Hair follicle dermal papilla cell (primary cell): ENCODE measurements at places on chromosomes 3 and 15. TPM values are rescaled to one million over a fixed set of nuclear protein-coding genes. Genes with fewer than 3 reads are reported as not detected.

Gene CDHR4
- total RNA-seq: not detected in 2 replicates

Gene ABHD10
- total RNA-seq: 20.9 and 24.5 TPM in 2 replicates

Gene ULK4
- total RNA-seq: 15.3 and 18.6 TPM in 2 replicates

Gene NGLY1
- total RNA-seq: 23.3 and 25.6 TPM in 2 replicates

Gene MKRN3
- 0.85 TPM in 1 of 2 replicates, not detected in the other for total RNA-seq

Gene LCTL
- 7.8 and 9.2 TPM in 2 replicates for total RNA-seq

Gene GPR62
- not detected in 2 replicates for total RNA-seq

Gene IGSF11
- total RNA-seq: not detected in 2 replicates

Gene STXBP5L
- not detected in 2 replicates for total RNA-seq

Gene GUCA1C
- not detected in 2 replicates for total RNA-seq

Gene HLTF
- total RNA-seq: 33.9 and 39.1 TPM in 2 replicates
